Activated T-cell treated with anti-CD3 and anti-CD28 coated beads for 24 hours (primary cell): ENCODE measurements at places on chromosomes 2 and 18.

GRCh38 chr2:177604271-177605065 lies 211.9 kb downstream of the AGPS start:
- no peak for DNase-seq

DNA sequence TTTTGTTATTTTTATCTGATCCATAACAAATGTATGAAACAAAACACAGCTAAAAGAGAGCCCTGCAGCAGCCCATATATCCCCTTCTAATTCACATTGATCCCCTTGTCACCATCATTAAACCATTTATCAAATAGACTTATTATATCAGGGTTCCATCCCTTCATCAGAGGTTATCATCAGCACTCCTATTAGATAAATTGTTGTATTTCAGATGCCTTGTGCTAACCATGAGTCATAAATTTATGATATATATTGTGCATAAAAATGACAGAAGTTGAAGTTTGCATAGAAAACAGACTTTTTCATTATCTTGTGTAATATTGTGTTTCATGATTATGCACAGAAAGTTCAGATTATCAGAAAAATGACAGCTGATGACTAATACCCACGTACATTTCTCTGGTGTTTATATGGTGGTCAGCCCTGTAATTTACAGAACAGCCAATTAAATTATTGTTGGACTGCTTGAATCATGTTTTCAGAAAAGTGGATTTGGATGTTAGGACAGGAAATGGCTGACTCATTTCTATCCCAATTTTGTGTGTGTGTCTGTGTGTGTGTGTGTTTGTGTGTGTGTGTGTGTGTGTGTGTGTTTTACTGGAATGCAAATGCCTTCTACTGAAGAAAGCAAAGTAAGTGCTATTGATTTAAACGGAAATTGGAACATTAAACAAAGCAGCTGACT lies 80.9 kb downstream of the PPP1R1C start:
- no peak for DNase-seq

DNA sequence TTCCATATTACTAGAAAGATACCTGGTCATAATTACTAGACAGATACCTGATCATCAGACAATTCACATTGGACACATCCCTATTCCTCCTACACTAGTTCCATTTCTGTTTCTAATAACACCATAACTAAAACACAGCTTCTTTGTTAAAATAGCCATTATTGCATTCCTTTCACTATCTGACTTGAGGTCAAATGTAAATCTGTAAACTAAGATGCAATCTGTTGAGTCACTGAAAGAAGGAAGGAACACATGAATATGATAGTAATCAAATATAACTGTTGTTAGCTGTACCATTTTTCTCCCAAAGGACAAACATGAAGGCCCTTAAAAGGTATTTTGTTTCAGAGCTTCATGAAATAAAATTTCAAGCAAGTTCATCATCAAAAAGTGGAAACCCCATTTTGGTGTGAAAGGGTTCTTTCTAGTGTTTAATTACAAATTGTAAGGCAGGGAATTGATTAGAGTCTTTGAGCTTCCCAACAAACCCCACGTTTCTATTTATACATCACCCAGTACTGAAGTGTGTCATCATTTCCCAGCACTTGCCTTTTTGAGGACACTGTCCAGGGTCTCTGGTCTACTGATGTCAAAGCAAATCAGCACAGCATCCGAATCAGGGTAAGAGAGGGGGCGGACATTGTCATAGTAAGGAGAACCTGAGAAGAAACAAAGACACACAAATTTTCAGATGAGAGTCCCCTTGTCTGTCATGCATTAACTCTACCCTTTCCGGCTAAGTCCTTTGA lies 13.0 kb downstream of the RND3 start:
- no peak for DNase-seq

DNA sequence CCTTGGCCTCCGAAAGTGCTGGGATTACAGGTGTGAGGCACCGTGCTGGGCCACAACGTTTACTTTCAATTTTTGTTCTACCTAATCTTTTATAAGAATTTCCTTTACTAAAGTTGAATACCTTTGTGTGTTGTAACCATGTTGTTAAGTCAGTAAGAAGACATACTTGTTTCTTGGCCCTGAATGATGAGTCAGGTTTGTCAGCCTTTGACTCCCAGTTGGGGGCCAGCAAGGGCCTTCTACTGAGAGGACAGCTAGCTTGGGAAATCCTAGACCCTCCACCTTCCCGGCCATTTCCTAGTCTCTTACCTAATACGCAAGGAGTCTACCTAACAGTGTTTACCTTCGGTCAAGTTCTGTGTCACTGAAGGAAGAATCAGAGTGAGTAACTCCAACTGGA lies 22.7 kb downstream of the MTHFD2 start:
- DNase-seq, result no peak

GRCh38 chr2:37781028-37781427 lies 109.6 kb upstream of the CDC42EP3 start:
- DNase-seq, result no peak

- no peak for DNase-seq
These were observed 78.6 kb downstream of the FAM228A start for GRCh38 chr2:24253303-24253919.

DNA sequence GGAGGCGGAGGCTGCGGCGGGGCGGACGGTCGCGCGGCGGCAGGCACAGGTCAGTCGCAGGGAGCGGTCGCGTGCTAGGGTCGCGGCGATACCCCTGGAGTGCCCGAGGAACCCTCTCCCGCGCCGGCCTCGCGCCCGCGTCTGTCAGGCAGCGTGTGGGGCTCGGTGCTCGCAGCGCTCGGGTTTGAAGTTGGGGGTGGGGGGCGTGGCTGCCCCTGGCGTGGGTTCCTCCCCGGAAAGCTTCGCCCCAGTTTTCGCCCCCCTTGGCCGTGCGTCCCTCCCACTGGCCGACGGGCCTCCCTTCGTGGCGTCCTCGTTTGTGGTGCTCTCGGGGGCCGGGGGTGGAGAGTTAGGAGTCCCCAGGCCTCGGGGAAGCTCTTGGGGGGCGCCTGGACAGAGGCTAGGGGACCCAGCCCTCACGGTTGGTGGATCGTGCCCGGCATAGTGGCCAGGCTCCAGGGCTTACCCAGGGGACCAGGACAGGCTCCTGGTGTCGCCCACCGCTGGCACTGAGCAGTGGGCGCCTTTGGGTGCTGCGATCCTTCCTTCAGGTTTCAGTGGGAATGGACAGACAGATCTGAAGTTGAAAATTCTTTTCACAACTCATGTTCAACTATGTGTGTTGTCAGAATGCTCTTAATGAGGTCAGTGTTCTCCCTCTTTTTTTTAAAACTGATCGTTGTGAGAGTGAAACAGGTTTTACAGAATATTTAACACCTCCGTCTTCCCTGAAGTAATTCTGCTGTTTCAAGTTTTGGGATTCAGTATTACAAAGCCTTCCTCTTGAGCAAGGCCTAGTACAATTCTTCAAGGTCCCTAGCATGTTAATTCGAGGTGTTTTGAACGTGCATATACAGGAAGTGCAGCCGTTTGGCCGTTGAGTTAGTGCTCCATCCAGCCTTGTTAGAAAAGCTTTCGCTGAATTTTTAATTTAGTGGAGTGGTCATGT lies 604 bp downstream of the RALBP1 start:
- DNase-seq, result peak; percentile 46

- no peak for DNase-seq
These were observed 402.6 kb downstream of the NBAS start for GRCh38 chr2:15158532-15158931.

GRCh38 chr2:88027697-88028389 lies 11.5 kb upstream of the RNU2-63P start:
- DNase-seq, result no peak

- no peak for DNase-seq
These were observed 93.6 kb downstream of the XRCC5 start for GRCh38 chr2:216202626-216203250.

- peak; percentile 19 for DNase-seq
These were observed 26.4 kb upstream of the MSTN start for GRCh38 chr2:190088917-190089316.

GRCh38 chr2:34747643-34748042 lies 1148.5 kb upstream of the FAM98A start:
- no peak for DNase-seq

DNA sequence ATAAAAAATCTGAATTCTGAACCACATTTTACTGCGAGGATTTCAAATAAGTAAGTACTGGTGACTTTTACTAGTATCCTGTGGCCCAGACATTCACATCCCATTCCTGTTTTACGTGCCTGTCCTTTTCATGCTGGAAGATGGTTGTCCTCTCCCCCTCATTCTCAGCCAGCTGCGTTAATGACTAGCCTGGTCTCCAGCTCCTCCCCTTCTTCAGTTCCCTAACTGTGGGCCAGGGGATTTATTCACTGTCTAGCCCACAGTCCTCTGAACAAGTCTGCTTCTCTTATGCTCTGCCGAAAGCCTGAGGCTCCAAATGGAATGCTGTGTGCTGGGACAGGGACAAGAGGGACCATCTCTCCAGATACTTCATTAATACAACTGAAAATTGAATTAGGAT lies 373.9 kb downstream of the PTPRM start:
- DNase-seq, result no peak

DNA sequence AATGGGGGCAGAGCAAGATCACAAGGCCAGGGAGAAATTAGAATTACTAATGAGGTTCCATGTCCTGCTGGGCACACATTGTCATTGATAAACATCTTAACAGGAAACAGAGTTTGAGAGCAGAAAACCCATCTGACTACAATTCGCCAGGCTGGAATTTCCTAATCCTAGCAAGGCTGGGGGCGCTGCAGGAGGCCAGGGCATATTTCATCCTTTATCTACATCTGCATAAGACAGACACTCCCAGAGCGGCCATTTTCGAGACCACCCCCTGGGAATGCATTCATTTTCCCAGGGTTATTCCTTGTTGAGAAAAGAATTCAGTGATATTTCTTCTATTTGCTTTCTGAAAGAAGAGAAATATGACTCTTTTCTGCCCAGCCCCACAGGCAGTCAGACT lies 152.7 kb downstream of the SUCLG1 start:
- DNase-seq, result no peak

DNA sequence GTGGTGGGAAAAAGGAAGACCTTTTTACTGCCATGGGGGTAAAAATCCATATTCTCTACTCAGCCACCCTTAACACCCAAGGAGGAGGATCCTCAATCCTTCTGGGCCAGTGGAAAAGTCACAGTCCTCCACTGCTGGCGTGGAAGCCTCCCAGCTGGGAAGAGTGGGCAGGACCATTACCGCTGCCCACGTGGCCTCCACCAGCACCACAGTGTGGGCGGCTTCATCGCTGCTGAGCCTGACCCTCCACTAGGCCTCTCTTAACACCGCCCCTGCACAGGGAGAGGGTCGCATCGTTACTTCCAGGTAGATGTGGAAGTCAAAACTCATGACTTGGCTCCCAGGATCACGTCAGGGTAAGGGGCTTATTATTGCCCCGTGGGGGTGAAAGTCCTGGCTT lies 656.5 kb downstream of the SUCLG1 start:
- DNase-seq, result no peak

DNA sequence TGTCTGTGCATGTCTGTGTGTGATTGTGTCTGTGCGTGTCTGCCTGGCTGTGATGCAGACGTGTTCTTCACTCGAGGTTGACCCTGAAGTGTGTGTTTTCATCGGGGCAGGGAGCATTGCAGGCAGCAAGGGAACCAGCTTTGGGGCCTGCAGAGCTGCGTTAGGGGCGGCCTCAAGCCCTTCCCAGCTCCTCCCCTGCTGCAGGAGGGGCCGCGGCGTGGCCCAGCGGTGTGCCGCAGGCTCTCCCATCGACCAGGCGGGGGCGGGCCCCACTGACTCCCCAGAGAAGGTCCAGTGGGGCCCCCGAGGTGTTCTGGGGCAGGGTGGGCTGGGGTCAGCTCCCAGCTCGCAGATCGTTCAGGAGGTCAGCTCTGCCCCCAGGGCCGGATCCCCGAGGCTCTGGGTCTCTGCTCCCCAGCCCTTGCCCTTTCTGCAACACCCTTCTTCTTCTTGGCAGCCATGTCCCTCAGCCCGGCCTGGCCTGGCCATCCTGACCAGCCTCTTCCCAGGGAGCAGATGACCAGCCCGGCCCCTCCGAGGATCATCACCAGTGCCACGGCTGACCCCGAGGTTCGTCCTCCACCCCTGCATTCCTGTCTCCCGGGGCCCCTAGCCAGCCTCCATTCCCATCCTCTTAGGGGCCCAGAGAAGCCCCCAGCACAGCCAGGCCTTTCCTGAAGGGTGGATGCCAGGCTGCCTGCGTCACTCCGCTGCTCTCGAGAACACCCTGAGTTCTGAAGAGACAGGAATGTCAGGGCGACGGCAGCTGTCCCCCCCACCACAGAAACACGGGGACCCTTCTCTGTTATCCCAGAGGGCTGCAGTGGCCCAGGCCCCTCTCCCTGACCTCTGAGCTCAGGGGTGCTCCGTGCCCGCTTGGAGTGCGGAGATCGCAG lies 11.1 kb upstream of the KLHL30 start:
- DNase-seq, result no peak

DNA sequence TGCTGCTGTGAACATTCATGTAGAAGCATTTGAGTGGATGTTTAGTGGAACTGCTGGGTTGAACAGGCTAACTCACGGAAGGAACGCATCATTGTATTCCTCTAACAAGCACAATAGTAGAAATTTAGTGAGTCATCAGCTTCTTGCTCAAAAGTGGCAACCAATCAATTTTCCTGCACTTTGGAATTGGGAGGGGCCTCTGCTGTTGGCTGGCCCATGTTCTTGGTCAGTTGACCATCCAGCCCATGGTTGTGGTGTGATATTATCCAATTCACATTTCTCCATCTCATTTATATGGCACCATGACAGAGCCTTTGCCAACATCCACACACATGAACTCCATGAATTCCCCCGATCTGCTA lies 95.0 kb downstream of the TNFRSF11A start:
- DNase-seq, result peak; percentile 23

GRCh38 chr2:172442072-172442895 lies 14.9 kb downstream of the ITGA6 start:
- peak; percentile 67 for DNase-seq

DNA sequence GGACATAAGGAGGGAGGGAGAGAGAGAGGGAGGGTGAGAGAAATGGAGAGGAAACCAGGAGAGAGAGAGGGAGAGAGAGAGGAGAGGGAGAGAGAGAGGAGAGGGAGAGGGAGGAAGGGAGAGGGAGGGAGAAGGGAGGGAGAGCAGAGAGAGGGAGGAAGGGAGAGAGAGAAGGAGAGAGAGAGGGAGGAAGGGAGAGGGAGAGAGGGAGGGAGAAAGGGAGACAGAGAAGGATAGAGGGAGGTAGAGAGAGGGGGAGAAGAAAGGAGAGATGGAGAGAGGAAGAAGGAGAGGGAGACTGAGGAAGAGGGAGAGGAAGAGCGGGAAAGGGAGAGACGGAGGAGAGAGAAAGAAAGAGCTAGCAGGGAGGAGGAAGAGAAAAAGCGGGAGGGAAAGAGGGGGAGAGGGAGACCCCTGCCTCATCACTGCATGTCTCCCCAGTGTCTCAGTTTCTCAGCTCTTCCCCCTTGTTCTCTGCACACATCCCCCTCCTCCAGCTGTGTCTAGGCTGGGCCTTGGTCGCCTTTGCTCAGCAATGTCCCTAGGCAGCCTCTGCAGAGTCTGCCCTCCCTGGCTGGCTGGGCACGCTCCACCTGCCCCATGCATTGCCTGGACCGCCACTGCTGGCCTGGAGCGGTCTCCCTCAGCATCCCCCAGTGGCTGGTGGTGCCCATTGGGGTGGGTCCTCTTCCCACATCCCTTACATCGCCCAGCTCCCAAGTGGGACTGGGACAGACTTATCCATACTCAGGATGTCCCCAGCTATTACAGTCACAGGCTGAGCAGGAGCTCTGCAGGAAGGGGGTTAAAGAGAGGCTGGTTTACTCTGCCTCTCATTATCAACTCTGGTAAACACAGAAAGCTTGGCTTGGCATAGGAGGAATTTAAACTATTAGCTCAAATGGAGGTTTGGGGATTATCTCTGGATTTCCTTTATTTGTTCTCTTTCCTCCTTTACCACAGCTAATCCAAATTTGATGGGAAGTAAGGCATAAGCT lies 85.7 kb upstream of the APCDD1 start:
- no peak for DNase-seq

- DNase-seq, result no peak
These were observed 51.0 kb upstream of the THOC1 start for GRCh38 chr18:318791-319291.
